ENCODE measurements at places on chromosomes 11 and 22. TPM values are rescaled to one million over a fixed set of nuclear protein-coding genes. Genes with fewer than 3 reads are reported as not detected.
A peak's percentile ranks its signal among the peaks of the same experiment; 100 is the strongest.

The MMP13 gene
- not detected for total RNA-seq

The KREMEN1 gene
- 71.1 TPM for total RNA-seq

The ZP1 gene
- 0.94 TPM for total RNA-seq

DNA sequence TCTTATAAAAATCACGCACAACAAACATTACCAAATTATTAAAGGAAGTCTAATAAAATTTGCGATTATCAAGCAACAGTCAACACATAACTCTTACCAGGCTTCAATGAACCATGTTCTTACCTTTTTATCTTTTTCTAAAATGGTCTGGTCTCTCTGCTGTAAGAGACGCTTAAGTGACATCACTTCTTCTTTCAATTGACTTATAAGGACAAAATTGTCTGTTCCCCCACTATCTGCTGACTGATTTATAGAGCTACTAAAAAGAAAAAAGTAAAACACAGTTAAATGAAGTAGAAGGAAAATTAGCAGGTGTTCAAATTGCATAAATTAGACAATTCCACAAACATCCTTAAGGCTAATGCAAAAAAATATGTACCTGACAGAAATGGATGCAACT is 10.9 kb downstream of the FAM76B start:
- H3K27ac ChIP-seq: no peak overlapping the region
- DNase-seq: no peak
- H3K4me3 ChIP-seq: no peak overlapping the region
- H3K36me3 ChIP-seq: peaks cover 71% of the 10 kb centered on the region
- H3K27me3 ChIP-seq: no peaks in the 10 kb centered on the region

The DCHS1 gene
- total RNA-seq: 8.4 TPM

DNA sequence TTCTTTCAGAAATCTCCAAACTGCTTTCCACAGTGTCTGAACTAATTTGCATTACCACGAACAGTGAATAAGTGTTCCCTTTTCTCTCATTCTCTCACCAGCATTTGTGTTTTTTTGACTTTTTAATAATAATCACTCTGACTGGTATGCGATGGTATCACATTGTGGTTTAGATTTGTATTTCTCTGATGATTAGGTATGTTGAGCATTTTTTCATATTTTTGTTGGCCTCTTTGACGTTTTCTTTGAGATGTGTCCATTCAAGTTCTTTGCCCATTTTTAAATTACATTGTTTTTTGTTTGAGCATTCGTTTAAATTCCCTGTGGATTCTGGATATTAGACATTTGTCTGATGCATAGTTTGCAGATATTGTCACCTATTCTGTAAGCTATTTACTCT is 1639.6 kb upstream of the TENM4 start:
- H3K36me3 ChIP-seq: no peaks in the 10 kb centered on the region
- H3K4me1 ChIP-seq: no peaks in the 10 kb centered on the region
- no peak for DNase-seq
- no peak overlapping the region for H3K4me3 ChIP-seq
- no peaks in the 10 kb centered on the region for H3K27me3 ChIP-seq

- H3K4me3 ChIP-seq: no peak overlapping the region
- H3K36me3 ChIP-seq: no peaks in the 10 kb centered on the region
- H3K4me1 ChIP-seq: no peaks in the 10 kb centered on the region
- no peak for DNase-seq
- H3K27me3 ChIP-seq: no peaks in the 10 kb centered on the region
These were observed 54.9 kb upstream of the BLID start for GRCh38 chr11:122170815-122171475.

- no peak overlapping the region for H3K4me3 ChIP-seq
- DNase-seq: no peak
- peaks cover 42% of the 10 kb centered on the region for H3K36me3 ChIP-seq
- H3K27ac ChIP-seq: no peak overlapping the region
- H3K4me1 ChIP-seq: no peaks in the 10 kb centered on the region
These were observed 78.5 kb downstream of the DKK3 start for GRCh38 chr11:11929920-11930319.

The ETS1 gene
- total RNA-seq: 24.8 TPM

DNA sequence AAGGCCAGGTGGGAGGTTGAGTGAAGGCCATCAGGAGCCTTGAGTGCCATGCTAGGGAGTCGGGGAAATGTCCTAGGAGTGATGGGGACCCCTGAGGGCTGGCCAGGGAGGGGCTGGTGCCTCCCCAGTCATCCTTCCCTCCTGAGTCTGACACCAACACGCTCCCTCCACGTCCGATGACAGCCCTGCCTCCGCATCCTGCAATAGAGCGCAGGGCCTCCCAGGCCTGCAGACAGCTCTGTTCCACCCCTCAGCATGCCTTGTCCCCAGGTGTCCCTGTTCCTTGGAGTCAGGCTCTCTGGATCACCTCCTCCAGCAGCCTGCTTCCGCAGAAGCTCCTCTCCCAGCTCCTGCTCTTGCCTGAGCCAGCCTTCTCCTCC is 3.1 kb downstream of the RAC2 start:
- DNase-seq: no peak
- H3K4me3 ChIP-seq: peak overlapping the region; percentile 40
- H3K27ac ChIP-seq: no peak overlapping the region
- H3K27me3 ChIP-seq: peaks cover 81% of the 10 kb centered on the region
- peaks cover 12% of the 10 kb centered on the region for H3K4me1 ChIP-seq

DNA sequence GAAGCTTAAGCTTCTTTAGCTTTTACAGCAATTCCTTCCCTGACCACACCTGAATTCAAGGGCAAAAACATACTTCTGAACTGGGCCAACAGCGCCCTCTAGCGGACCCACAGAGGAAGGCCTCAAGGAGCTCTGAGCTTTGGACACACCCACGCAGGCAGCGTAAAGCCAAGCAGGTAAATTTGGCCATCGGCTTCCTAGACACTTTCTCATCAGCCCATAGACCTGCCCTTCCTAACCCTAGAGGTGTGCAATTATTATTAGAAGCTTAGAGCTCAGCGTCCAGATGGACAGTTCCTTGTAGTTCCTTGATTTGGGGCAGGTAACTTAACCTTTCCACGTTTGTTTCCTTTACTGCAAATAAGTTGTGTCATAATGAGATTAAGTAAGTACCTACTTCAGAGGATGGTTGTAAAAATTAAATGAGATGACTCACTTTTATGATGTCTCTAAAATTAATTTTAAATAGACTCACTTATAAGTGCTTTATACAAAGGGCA is 25.7 kb upstream of the HMGXB4 start:
- no peaks in the 10 kb centered on the region for H3K4me1 ChIP-seq
- DNase-seq: no peak
- peaks cover 19% of the 10 kb centered on the region for H3K27me3 ChIP-seq
- no peaks in the 10 kb centered on the region for H3K36me3 ChIP-seq
- H3K27ac ChIP-seq: no peak overlapping the region

DNA sequence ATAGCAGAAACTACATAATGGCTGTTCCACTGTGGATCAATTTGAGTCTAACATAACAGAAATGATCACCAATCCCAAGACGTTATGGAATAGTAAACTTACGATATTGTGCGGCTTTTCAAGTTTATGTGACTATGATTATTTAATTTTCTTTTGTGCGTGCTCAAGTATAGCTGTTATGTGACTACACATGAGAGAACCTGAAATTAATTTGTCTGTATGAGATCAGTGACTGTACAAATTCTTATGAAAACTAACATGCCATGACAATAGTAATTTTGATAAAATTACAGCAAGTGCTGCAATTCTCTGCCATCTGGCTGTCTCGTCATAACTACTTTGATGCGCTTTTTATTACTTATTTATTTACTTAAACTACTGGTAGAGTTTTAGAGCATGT is 343.2 kb downstream of the DCDC1 start:
- H3K4me3 ChIP-seq: no peak overlapping the region
- H3K27ac ChIP-seq: no peak overlapping the region
- H3K27me3 ChIP-seq: no peaks in the 10 kb centered on the region
- no peaks in the 10 kb centered on the region for H3K4me1 ChIP-seq

GRCh38 chr11:57874981-57875380 is 113.4 kb downstream of the CTNND1 start:
- DNase-seq: no peak
- H3K36me3 ChIP-seq: no peaks in the 10 kb centered on the region
- H3K4me1 ChIP-seq: no peaks in the 10 kb centered on the region

The C11orf16 gene
- not detected for total RNA-seq

DNA sequence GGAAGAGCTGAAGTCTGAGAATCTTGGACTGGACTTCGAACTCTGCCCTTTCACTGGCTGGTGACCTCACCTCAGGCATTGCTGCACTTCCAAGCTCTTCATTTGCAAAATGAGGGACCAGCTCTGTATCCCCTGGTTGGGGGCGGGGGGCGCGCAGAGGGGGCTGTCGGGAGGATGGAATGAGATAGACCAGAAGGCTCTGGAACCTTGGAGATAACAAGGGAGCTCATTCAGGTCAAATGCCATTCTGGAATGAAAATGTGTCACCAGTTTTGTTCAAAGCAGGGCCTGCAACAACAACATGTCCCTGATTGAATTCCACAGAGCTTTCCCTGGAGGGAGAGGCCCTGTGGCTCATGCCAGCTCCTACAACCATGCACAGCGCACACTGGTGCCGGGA is 370.5 kb downstream of the MN1 start:
- no peak overlapping the region for H3K4me3 ChIP-seq
- H3K4me1 ChIP-seq: no peaks in the 10 kb centered on the region
- H3K27me3 ChIP-seq: peaks cover 7% of the 10 kb centered on the region
- no peaks in the 10 kb centered on the region for H3K36me3 ChIP-seq
- DNase-seq: no peak

GRCh38 chr22:30024231-30024630 is 56.0 kb upstream of the HORMAD2 start:
- no peaks in the 10 kb centered on the region for H3K4me1 ChIP-seq
- DNase-seq: no peak
- H3K27ac ChIP-seq: no peak overlapping the region
- no peak overlapping the region for H3K4me3 ChIP-seq
- peaks cover 92% of the 10 kb centered on the region for H3K36me3 ChIP-seq

The APOBEC3H gene
- total RNA-seq: not detected

DNA sequence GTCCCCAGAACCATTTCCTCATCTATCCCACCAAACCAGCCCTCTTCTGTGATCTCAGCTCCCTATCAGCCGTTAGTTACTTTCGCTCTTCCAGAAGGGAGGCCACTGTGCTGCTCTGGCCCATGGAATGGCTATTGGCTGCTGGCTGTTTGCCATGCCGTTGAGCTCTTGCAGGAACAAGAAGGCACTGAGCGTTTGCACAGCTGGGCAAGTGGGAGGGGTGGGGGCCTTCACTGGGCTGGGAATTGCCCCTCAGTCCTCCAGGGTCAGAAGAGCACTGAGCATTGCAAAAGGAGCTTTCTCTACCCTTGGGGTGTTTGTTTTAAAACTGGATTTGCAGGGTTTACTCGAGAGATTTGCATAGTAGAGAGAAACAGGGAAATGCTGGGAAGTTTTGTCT is 129.0 kb upstream of the PARVA start:
- no peak for DNase-seq
- H3K4me3 ChIP-seq: no peak overlapping the region
- H3K27ac ChIP-seq: peak overlapping the region; percentile 2
- no peaks in the 10 kb centered on the region for H3K27me3 ChIP-seq

- H3K27me3 ChIP-seq: peaks cover 7% of the 10 kb centered on the region
- no peak for DNase-seq
- no peaks in the 10 kb centered on the region for H3K36me3 ChIP-seq
- no peak overlapping the region for H3K4me3 ChIP-seq
- H3K4me1 ChIP-seq: peaks cover 4% of the 10 kb centered on the region
These were observed 52.2 kb upstream of the HMGXB4 start for GRCh38 chr22:35204807-35205775.

DNA sequence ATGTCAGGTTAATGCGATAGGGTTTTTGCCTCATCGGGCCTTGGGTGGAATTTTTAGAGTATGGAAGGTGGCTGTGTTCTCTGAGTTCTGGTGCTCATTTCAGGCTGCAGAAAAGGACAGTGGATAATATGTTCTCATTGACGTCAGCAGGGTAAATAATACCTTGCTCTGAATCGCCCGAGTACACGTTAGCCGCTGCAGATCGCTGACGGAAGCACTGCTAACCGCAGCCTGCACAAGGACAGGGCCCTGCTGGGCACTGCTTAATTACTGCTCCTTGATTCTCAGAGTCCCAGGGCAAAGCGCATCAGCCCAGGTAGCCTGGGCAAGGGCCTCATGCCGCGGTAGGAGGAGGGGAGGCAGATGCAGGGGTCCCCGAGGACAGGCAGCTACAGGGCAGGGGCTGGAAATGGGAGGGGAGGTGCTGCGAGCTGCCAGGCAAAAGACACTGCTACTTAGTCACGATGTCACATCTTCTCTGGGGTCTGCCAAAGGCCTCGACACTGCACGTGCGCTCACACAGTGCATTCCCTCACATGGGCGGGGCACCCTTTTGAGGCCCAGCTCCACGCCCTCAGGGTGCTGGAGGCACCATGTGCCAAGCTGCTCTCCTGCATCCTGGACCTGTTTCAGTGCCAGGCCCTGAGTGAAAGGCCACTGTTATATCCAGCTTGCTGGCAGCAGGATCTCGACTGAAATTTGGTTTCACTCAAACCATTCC is 35.2 kb downstream of the PPP2R1B start:
- no peak overlapping the region for H3K4me3 ChIP-seq
- DNase-seq: peak; percentile 91
- H3K36me3 ChIP-seq: peaks cover 24% of the 10 kb centered on the region
- no peaks in the 10 kb centered on the region for H3K27me3 ChIP-seq
- peak overlapping the region; percentile 91 for H3K27ac ChIP-seq

- H3K27ac ChIP-seq: no peak overlapping the region
- no peak overlapping the region for H3K4me3 ChIP-seq
- H3K36me3 ChIP-seq: no peaks in the 10 kb centered on the region
- H3K27me3 ChIP-seq: no peaks in the 10 kb centered on the region
These were observed 33.4 kb upstream of the NRIP3 start for GRCh38 chr11:9037046-9037780.

The NXPE1 gene
- not detected for total RNA-seq

GRCh38 chr11:1852877-1853276 is at the start of gene LSP1:
TSS of gene LSP1 (plus strand) at chr11:1853084. CDS start at chr11:1853145, 61 bp downstream.
- no peaks in the 10 kb centered on the region for H3K36me3 ChIP-seq
- H3K27ac ChIP-seq: no peak within 1 kb of the TSS
- no peaks in the 10 kb centered on the region for H3K4me1 ChIP-seq

GRCh38 chr11:2569321-2569721 is 124.5 kb downstream of the KCNQ1 start:
- no peak for DNase-seq
- no peaks in the 10 kb centered on the region for H3K36me3 ChIP-seq
- no peak overlapping the region for H3K4me3 ChIP-seq
- no peak overlapping the region for H3K27ac ChIP-seq

The KDM4D gene
- 0.49 TPM for total RNA-seq

DNA sequence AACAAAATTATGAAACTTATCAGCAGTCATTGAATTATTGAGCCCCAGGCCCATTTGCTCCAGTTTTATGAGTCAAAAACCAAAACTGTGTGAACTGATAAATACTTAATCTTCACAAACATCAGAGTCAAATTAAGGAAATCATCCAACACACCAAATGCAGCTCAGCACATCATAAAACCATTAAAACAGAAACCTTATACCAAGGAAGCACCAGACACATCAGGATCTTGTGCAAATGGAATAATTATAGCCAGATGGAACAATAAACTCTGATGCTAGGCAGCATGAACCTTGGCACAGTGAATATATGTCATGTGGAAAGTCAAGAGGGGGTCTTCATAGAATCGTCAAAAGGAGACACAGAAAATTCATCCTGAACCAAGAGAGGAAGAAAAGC is 410.7 kb upstream of the API5 start:
- no peaks in the 10 kb centered on the region for H3K36me3 ChIP-seq
- no peaks in the 10 kb centered on the region for H3K27me3 ChIP-seq
- DNase-seq: no peak
- no peaks in the 10 kb centered on the region for H3K4me1 ChIP-seq
